HFFc6 (cell line): ENCODE measurements at places on chromosomes 5 and 9. TPM values are rescaled to one million over a fixed set of nuclear protein-coding genes. Genes with fewer than 3 reads are reported as not detected.

DNA sequence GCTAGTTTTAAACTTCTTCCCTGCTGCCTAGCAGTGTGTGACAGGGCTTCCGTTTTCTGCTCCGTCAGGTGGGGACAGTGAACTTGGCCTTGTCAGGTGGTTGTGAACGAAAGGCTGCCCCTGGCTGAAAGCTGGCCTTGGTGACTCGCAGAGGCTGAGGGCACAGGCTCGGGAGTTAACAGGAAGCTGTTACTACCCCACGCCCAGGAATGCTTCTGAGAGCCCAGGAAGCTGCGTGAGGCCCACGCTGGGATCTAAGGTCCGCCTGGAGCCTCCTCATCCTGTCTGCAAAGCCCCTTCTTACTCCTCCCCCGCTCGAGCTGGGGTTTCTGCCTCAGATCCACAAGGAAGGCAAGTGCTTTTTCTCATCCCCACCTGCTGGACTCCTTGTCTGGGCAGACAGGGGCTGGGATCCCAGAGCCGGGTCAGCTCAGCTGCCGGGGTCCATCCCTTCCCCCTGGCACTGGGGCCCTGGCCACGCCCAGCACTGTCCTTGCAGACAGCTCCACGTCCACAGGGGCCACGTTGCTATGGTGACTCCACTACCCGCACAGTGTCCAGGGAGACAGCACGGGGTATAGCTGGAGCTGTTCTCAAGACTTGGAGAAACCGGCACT lies 124.7 kb upstream of the TBC1D2 start:
- peak overlapping the region; percentile 89 for H3K27ac ChIP-seq
- no peaks in the 10 kb centered on the region for H3K36me3 ChIP-seq
- H3K4me1 ChIP-seq: peaks cover 50% of the 10 kb centered on the region

GRCh38 chr9:96449523-96449844 lies 485 bp upstream of the HABP4 start:
- H3K4me3 ChIP-seq: peak overlapping the region; percentile 84
- H3K27ac ChIP-seq: peak overlapping the region; percentile 59
- H3K36me3 ChIP-seq: no peaks in the 10 kb centered on the region
- DNase-seq: no peak
- H3K27me3 ChIP-seq: no peaks in the 10 kb centered on the region; the same call in 1 of the 2 replicates

- peaks cover 6% of the 10 kb centered on the region; the same call in 1 of the 2 replicates for H3K27me3 ChIP-seq
- H3K4me3 ChIP-seq: no peak overlapping the region
- H3K27ac ChIP-seq: no peak overlapping the region
- H3K4me1 ChIP-seq: peaks cover 33% of the 10 kb centered on the region
- H3K36me3 ChIP-seq: 0 out of 2 replicates have a peak, but pooled peaks cover 7% of the 10 kb centered on the region
- no peak for DNase-seq
Measured at GRCh38 chr9:113665756-113666155, 202.2 kb downstream of the RGS3 start.

DNA sequence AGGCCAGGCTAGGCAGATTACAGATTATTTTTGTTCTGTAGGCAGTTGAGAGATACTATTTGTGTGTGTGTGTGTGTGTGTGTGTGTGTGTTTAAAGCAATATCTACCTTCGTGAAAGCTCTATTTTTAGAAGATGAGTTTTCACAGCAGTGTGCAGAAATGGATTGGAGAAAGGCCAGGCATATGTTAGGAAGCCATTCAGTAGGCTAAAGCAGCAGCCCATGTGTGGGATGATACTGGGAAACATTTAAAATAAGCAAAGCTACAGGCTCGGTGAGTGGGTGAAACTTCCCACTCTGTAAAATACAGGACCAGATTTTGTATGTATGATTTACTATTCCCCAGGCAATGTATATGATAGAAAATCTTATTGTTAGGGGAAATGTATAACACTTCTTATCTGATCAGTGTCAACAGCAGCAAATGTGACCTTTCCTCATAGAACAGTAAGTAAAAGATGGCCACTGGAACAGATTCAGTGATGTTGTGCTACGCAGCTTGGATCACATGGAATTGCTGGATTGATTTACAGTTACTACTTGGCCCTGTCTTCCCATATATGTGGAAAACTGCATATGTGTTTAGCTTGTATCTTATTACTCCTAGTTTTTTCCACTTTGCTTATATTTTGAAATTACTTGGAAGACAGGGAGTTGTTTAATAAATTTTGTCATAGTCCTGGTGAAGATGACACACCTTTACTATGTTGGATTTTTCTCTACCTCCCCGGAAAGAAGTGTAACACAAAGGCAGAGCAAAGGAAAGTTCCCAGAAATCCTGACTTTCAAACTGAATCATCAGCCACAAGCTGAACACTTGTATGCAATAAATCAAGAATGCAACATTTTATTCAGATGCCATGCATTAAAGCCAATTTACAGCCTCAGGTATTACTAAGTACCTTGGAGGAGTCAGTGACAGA lies 1077.7 kb upstream of the SEMA6A start:
- no peak for DNase-seq
- H3K27ac ChIP-seq: no peak overlapping the region
- H3K4me1 ChIP-seq: peaks cover 29% of the 10 kb centered on the region
- no peaks in the 10 kb centered on the region for H3K36me3 ChIP-seq
- no peak overlapping the region for H3K4me3 ChIP-seq
- no peaks in the 10 kb centered on the region for H3K27me3 ChIP-seq

Gene MEGF10
- not detected in 3 replicates for total RNA-seq

Gene PCDHA2
- total RNA-seq: not detected in 2 replicates

GRCh38 chr5:42614509-42614908 lies 142.1 kb upstream of the CCDC152 start:
- no peaks in the 10 kb centered on the region for H3K36me3 ChIP-seq
- no peak overlapping the region for H3K4me3 ChIP-seq
- H3K4me1 ChIP-seq: no peaks in the 10 kb centered on the region
- no peaks in the 10 kb centered on the region for H3K27me3 ChIP-seq
- no peak for DNase-seq

DNA sequence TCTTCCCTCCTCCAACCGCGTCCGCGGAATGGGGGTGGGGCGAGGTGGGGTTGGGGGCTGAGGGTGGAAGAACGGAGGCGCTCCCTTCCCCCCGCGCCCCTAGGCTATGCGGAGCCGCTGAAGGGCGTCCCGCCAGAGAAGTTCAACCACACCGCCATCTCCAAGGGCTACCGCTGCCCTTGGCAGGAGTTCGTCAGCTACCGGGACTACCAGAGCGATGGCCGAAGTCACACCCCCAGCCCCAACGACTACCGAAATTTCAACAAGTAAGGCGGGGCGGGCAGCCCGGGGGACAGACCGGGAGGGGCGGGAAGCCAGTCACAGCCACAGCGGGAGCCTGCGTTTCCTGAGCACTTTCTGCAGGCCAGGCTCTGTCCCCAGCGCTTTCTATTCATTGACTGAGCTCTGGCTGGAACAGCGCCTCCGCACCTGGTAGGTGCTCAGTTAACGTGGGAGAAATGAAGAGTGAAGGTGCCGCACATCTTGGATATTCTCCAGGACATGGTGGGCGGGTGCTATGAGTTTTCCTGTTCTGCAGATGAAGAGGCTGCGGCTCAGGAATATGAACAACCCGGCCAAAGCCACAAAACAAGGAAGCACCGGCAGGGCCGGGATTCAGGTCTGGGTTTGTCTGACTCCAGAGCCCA lies 11.3 kb downstream of the MYOZ3 start:
- H3K36me3 ChIP-seq: no peaks in the 10 kb centered on the region
- no peak overlapping the region; the same call in 1 of the 2 replicates for H3K27ac ChIP-seq
- peak overlapping the region; percentile 63 for H3K4me3 ChIP-seq
- no peak for DNase-seq
- peaks cover 22% of the 10 kb centered on the region for H3K4me1 ChIP-seq
- H3K27me3 ChIP-seq: peaks cover 5% of the 10 kb centered on the region

Gene ABCA2
- total RNA-seq: 27.3 to 36.3 TPM (median 33.1 TPM) in 3 replicates

DNA sequence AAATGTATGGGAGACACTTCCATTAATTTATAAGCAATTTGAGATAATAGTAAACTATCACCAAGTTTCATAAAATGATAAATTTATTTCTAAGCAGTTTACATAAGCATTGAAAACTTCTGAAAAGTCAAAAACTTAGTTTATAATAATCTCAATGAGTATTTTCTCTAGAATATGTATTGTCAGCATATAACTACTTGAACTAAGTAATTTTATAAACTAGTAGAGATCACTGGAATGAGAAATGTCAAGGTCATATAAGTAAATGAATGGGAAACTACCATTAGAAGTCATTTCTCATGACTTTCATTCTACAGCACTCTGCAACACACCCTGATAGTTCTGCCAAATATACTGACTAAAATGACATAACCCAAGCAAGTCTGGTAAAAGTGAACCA lies 3.4 kb downstream of the TBCA start:
- H3K27me3 ChIP-seq: no peaks in the 10 kb centered on the region
- H3K4me3 ChIP-seq: no peak overlapping the region
- peaks cover 40% of the 10 kb centered on the region for H3K4me1 ChIP-seq
- peaks cover 39% of the 10 kb centered on the region for H3K36me3 ChIP-seq
- no peak overlapping the region for H3K27ac ChIP-seq
- DNase-seq: no peak

- H3K4me1 ChIP-seq: no peaks in the 10 kb centered on the region
- H3K4me3 ChIP-seq: no peak overlapping the region
- H3K36me3 ChIP-seq: no peaks in the 10 kb centered on the region; the same call in 1 of the 2 replicates
- no peak overlapping the region for H3K27ac ChIP-seq
Measured at GRCh38 chr5:170480260-170480659, 23.6 kb upstream of the KCNIP1 start.

DNA sequence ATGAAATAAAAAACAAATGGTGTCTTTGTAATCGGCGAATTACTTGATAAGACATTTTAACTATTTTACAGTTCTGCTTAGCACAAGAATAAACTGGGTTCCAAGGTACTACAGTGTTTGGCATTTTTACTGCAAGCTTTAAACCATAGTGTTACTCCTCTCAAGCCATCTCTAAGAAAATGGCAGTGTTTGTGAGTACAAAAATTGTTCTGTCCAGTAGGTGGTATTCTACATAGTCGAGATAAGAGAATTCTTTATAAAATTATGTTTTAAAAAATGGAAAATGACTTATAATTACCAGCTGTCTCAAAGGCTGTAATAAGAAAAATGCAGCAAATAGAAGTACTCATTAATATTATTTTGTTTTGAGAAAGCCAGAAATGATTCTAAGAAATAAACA lies 3.2 kb downstream of the SMIM15 start:
- H3K4me3 ChIP-seq: no peak overlapping the region
- peaks cover 42% of the 10 kb centered on the region for H3K4me1 ChIP-seq
- H3K27me3 ChIP-seq: no peaks in the 10 kb centered on the region
- H3K36me3 ChIP-seq: peaks cover 71% of the 10 kb centered on the region
- no peak overlapping the region for H3K27ac ChIP-seq

DNA sequence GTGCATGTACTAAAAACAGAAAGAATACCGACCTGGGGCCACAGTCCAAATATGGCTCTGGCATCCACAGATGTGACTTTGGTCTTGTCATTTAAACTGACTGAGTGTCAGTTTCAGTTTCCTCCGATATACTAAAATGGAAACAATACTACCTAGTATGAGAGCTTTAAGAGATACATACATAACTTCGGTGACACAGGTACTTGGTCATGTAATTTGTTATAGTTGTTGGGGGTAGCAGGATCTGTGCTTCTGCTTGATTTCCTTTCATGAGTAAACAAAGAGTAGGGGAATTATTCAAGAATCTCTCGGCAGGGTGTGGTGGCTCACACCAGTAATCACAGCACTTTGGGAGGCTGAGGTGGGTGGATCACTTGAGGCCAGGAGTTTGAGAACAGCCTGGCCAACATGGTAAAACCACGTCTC lies 32.1 kb downstream of the MTMR12 start:
- peaks cover 11% of the 10 kb centered on the region; the same call in 1 of the 2 replicates for H3K36me3 ChIP-seq
- H3K27me3 ChIP-seq: peaks cover 2% of the 10 kb centered on the region
- H3K27ac ChIP-seq: no peak overlapping the region
- H3K4me3 ChIP-seq: no peak overlapping the region
- DNase-seq: no peak
- H3K4me1 ChIP-seq: peaks cover 53% of the 10 kb centered on the region

- no peak overlapping the region for H3K4me3 ChIP-seq
- peaks cover 14% of the 10 kb centered on the region for H3K36me3 ChIP-seq
- H3K4me1 ChIP-seq: peaks cover 34% of the 10 kb centered on the region
- no peaks in the 10 kb centered on the region; the same call in 1 of the 2 replicates for H3K27me3 ChIP-seq
- H3K27ac ChIP-seq: no peak overlapping the region
- DNase-seq: no peak
Measured at GRCh38 chr9:130830231-130830760, 4.8 kb upstream of the ABL1 start.

Gene TRMT10B
- total RNA-seq: 2.0 and 3.1 TPM in 2 replicates

Gene HEMGN
- total RNA-seq: not detected in 3 replicates

DNA sequence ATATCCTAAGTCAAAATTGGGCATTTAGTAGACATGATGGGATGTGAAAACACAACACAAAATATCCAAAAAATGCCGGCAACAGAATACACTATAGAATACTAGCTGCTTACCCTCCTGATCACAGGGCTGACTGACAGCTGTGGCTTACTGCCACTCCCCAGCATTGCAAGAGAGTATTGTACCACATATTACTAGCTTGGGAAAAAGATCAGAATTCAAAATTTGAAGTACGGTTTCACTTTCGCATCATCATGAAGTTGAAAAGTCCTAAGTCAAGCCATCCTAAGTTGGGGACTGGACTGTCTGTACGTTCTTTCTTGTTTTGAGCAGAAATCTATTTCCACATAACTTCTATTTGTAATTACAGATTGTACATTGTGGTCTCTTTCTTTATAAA lies 851.4 kb downstream of the MAT2B start:
- no peak overlapping the region for H3K4me3 ChIP-seq
- no peaks in the 10 kb centered on the region for H3K27me3 ChIP-seq
- H3K36me3 ChIP-seq: no peaks in the 10 kb centered on the region

DNA sequence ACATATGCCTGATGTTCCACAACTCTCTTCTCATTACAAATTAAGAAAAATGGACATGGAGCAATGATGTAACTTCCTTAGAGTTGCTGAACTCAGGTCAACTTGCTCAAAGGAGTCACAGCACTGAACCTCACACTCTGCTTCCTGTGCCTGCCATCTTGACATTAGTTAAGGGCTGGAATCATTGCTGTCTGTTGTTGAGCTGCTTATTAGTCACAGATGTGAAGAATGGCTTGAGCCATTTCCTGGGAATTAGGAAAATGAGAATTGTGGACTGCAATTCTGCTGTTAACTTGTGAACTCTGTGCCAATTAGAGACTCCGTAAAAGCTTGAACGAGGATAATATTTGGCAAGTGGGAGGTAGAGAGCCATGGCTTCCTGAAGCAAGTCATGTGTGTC lies 212.0 kb downstream of the ADAMTS12 start:
- peak overlapping the region; percentile 84 for H3K27ac ChIP-seq
- H3K4me1 ChIP-seq: peaks cover 37% of the 10 kb centered on the region
- peak overlapping the region; percentile 56 for H3K4me3 ChIP-seq

- no peaks in the 10 kb centered on the region; the same call in 1 of the 2 replicates for H3K36me3 ChIP-seq
- no peak for DNase-seq
- H3K27me3 ChIP-seq: no peaks in the 10 kb centered on the region; the same call in 1 of the 2 replicates
- no peak overlapping the region for H3K4me3 ChIP-seq
Measured at GRCh38 chr9:6923086-6923485, 165.3 kb downstream of the KDM4C start.
